ENCODE measurements at places on chromosomes 12 and 14.

GRCh38 chr14:94612580-94613554 lies 676 bp downstream of the SERPINA3 start:
- DNase-seq: no peak

GRCh38 chr14:103144085-103144484 lies 20.8 kb downstream of the TNFAIP2 start:
- DNase-seq: no peak

DNA sequence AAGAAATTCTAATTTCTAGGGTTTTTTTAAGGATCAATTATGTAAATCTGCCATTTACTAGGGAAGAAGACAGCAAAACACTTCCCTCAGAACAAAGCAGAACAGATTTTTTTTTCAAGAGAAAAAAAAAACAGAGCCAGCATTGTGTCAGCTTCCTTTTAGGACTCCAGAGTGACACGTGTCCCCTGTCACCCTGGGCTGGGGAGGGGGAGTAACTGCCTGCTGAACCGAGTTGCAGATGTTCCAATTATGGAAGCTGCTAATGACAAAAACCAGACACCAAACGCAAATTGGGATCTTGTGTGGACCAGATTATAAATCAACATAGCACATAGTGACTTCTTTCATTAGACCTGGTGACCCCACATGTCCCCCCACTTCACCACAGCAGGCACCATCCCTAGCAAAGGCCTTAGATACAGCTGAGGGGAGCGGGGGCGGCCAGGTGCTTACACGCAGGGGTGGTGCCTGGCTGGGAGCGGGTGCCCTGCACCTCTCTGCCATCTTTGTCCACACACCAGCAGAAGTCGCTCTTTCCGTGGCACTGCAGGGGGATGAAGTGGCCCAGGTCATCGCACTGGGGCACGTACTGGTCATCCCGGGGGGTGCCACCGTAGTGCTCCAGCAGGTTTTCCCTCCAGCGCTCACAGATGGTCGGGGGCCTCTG lies 25.4 kb downstream of the RTRAF start:
- no peak for DNase-seq

DNA sequence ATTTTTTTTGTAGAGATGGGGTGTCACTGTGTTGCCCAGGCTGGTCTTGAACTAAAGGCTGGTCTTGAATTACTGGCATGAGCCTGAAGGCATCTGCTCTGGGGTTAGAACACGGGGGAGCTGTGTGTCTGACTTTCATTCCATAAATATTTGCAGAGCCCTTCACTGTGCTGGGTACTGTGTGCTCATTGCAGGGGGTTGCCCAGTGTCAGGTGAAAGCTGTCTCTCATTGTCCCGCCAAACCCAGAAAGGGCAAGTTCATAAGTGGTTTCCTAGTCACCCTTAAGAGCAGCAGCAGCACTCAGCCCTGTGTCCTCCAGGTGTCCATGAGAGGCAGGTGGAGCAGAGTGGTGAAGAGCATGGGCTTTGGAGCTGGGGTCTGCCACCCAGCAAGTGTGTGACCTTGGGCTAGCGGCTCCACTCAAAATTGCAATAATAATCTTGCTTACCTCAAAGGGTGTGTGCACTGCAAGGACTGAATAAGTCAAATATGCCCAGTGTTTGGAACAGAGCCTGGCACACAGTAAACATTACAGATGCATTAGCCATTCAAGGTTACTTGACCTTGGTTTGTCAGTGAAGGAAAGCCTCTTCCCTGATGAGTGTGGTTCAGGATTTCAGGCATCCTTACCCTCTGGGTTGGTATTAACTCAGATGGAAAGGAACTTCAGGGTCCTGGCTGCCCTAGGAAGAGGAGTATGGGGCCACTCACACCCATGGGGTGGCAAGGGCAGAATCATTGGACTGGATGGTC lies 4.4 kb upstream of the SMIM41 start:
- DNase-seq: no peak

DNA sequence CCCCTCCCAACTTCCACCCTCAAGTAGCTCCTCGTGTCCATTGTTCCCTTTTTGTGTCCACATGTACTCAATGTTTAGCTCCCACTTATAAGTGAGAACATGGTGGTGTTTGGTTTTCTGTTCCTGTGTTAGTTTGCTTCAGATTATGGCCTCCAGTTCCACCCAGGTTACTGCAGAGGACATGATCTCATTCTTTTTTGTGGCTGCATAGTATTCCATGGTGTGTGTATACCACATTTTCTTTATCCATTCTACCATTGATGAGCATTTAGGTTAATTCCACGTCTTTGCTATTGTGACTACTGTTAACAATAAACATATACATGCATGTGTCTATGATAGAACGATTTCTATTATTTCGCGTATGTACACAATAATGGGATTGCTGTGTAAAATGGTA lies 362.6 kb downstream of the TMTC2 start:
- DNase-seq: no peak

DNA sequence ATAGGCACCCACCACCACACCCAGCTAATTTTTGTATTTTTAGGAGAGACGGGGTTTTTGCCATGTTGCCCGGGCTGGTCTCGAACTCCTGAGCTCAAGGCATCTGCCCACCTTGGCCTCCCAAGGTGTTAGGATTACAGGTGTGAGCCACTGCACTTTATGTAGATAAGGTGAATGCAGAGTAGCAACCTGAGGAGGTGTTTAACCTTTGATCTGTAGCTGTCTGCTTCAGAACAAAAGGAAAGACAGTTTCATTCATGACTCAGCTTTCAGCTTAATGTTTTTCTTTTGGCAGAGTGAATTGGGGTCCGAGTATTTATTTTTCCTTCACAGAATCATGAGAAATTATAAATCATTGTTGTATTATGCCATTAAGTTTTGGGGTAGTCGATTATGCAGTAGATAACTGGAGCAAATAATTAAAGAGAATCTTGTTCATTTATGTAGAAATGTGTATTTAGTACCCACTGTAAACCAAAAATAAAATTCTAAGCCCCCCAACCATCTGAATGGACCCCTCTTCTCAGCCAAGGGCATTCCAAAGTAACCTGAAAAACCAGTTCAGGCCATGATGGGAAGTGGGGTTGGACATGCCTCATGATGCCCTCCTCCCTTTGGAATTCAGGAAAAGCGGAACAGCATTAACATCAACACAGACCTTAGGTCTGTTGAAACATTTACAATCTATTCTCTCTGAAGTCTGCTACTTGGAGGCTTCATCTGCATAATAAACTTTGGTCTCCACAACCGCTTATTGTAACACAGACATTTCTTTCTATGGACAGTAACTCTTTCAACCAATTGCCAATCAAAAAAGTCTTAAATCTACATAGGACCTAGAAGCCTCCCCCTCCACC lies 10.7 kb upstream of the STX2 start:
- DNase-seq: no peak

DNA sequence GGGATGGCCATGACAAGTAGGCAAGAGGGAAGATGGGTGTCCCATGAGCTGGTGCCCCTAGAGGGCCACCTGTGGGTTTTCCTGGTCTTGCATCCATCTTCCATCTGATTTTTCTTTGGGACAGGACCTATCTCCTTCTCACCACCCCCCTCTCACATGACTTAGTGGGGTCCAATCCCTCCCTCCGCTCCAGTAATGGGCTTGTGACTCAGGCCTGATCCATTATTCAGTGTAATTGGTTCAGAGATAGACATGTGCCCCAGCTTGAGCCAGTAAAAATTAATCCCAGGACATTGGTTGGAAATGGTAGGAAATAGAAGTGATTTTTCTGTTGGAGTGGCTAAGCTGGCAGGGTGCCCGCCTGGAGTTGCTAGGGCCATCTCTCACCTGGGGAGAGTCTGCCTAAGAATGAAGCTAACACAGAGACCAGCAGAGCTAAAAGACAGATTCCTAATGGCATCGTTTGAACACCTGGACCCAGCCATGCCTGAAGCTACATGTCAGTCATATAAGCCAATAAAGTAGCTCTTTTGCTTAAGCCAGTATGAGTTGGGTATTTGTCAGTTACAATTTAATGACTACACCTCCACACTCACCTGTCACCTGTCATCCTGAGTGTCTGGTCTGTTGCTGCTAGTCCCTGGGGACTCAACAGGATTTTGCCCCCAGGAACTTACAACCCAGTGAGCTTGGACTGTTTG lies 14.7 kb downstream of the RASAL1 start:
- no peak for DNase-seq

DNA sequence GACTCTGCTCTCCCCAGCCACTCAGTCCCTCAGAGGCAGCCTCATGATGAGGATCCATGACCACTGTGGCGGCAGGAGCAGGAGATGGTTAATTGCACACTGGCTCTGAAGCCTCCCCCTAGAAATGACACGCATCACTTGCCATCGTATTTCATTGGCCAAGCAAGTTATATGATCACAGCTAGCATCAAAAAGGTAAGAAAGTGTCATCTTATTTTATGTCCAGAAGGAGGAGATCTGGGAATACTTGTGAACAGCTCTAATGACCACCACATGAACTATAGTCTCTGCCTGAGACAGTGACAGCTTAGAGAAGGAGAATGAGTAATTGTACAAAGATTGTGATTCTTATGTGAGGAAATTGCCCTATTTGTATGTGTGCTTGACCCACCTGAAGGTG lies 363.4 kb downstream of the NUAK1 start:
- DNase-seq: no peak

DNA sequence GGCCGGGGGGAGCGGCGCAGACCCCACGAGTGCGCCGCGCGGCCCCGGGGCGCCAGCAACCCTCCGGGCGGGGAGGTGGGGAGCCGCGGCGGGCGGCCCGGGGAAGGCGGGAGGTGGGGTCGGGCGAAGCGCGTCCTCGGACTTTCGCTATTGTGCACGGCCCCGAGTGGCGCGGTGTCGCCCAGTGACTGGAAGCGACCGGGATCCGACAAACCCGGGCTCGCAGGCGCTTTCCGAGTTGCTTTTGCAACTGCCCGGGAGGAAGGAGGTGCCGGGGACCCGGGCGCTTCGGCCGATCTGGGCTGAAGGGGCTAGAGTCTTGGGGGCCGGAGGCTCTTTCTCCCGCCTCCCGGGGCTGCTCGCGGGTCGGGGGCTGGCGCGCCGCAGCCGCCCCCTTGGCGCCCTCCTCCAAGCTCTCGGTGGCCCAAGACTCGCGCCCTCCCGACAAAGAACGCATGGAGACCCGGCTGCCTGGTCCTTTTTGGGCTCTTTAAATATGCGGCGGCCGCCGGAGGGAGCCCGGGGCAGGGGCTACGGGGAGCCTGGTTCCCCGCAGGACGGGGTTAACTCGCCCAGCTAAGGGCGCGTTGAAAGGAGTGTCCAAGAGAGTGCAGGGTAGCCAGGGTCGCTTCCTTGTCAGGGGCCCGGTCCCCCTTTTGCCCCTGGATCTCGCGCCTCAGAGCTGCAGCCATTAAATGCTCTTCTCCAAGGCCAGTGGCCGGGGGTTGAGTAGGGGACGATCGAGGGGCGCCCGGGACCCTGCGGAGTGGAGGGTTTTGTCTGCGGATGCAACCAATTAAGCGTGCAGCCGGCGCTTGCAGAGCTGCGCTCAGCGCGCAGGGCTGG lies 1.4 kb downstream of the HMGA2 start:
- peak; percentile 24 for DNase-seq

DNA sequence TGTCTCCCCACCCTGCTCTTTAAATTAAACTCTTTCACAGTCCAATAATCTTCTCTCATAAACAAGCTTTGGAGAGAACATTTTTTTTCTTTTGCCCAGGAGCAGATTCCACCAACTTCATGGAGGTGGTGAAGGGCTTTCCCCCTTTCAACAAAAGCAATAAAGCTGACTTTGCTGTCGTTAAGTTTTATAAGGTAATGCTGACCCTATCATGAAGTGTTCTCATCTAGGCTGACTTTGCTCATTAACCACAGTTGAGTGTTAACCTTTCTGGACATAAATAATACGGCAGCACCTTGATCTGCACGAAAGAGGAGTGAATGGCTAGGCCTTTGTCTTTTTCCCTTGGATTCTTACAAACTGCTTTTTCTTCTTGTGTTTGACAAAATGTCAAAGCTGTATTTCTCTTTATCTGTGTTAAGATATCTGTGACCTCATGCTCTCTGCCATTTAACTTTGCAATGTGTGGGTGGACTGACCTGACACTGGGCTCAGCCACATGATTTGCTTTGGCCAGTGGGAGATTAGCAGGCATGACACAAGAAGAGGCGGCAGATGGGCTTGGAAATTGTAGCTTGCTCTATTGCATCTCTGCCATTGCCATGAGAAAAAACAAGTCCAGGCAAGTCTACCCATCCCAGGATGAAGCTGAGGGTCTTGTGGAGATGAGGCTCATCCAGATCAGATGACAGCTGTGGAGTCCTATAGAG lies 470.9 kb upstream of the CCDC196 start:
- no peak for DNase-seq

GRCh38 chr12:12266873-12267741 lies at the start of gene LRP6:
Gene LRP6, minus strand, starts transcription at chr12:12267044. Its CDS starts 309 bp downstream, at chr12:12266735.
- DNase-seq: peak; percentile 97

GRCh38 chr12:105590571-105590970 lies 260.1 kb downstream of the C12orf75 start:
- no peak for DNase-seq

DNA sequence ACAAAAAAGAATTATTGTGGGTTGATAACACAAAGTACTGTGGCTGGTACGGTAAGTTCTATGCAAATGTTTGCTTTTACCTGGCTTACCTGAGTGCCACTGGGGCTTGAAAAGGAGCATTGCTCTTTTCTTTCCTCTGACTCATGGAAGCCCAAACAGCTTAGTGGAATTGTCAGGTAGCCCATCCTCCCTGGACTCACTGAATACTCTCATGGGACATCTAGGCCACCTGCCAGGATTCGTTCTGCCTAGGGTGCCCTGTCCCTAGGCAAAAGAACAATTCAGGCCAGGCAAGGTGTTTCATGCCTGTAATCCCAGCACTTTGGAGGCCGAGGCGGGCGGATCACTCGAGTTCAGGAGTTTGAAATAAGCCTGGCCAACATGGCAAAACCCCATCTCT lies 22.5 kb upstream of the YAF2 start:
- no peak for DNase-seq

DNA sequence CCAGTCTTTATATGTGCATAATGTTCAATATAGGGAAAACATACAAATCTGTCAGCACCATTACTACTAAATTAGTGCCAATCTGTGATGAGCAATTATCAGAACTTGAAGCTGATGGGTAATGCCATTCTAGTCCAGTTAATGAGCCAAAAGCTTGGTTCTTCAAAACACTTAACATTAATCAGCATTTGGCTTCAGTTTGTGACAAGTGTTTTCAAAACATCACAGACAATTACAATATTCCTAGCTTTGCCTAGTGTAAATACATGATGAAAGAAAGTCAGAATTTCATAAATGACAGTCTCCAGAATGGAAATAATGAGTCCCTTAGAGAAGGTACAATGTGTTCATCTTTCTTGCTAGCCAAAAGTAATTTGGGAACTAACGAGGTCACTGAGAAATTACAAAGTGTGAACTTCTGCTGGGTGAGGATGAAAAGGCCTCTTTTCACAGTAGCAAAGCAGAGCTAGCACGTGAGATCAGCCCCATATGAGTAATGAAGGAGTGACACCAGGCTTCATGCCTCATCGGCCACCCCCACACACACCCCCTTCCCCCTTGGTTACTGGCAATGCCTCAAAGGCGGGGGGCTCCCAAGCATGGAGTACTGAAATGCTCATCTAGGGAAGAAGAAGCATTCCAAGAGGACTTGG lies 180.6 kb upstream of the EEA1 start:
- peak; percentile 41 for DNase-seq

GRCh38 chr12:124766727-124767065 lies 97.0 kb downstream of the SCARB1 start:
- DNase-seq: no peak

GRCh38 chr12:101299346-101299745 lies 19.4 kb downstream of the UTP20 start:
- DNase-seq: no peak

- no peak for DNase-seq
These were observed 50.5 kb downstream of the SSH1 start for GRCh38 chr12:108806921-108807320.

- no peak for DNase-seq
These were observed 70.3 kb downstream of the CAPZA3 start for GRCh38 chr12:18808221-18808620.

GRCh38 chr12:3751151-3752095 lies 1.5 kb downstream of the CRACR2A start:
- no peak for DNase-seq

Measured in GM12865 (cell line).